Dermis blood vessel endothelial cell (primary cell): ENCODE measurements at places on chromosomes 6 and 20. TPM values are rescaled to one million over a fixed set of nuclear protein-coding genes. Genes with fewer than 3 reads are reported as not detected.

- DNase-seq = no peak
These were observed 73.9 kb downstream of the UBR2 start for GRCh38 chr6:42637681-42638080.

DNA sequence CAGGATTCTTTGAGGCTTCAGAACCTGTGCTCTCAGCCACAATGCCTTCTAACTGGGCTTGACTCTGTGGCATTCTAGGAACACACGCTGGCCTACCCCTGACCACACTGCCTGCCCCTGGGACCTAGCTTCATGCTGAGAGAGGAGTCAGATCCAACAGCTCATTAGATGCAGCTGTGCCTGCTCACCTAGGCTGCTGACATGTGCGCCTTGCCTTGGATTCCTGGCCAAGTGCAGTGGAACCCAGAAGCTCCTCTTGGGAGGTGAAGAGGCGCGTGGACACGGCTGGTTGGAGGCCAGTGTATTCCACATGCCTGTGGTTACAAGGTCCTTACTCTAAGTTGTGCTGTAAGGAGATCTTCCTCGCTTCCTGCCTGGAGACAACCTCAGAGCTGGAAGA is 24.7 kb upstream of the KCNK16 start:
- no peak for DNase-seq

NRSN1 gene
- total RNA-seq = not detected in 2 replicates

DNA sequence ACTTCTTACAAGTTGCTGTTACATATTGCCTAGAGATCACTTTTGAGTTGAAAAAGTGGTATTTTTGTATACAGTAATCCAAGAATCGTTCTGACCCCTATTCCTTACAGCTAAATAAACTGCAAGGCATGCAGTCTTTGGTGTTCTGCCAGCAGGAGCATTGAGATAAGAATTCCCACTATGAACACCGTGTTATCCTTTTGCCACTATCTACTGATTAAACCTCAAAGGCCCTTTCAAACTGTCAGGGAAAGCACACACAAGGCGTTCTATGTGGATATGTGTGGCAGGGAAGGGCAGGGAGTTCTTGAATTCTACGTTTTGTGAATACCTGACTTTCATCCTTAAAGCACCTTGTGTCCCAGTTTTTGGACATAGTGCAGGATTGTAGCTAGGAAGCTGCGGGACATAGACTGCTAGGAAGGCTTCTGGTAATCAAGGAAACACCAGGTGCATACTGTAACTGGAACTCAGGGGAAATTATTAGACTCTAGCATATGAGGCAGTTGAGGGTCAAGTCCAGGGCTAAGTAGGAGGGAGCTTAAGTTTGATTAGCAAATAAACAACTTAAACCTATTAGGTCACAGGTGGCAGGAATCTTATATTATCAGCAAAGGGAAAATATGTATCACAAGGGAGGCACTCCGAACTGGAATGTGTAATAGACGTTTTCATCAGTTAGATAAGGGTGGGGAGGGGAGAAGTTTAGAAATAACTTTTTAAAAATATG is 506.6 kb downstream of the RNF144B start:
- no peak for DNase-seq

DNA sequence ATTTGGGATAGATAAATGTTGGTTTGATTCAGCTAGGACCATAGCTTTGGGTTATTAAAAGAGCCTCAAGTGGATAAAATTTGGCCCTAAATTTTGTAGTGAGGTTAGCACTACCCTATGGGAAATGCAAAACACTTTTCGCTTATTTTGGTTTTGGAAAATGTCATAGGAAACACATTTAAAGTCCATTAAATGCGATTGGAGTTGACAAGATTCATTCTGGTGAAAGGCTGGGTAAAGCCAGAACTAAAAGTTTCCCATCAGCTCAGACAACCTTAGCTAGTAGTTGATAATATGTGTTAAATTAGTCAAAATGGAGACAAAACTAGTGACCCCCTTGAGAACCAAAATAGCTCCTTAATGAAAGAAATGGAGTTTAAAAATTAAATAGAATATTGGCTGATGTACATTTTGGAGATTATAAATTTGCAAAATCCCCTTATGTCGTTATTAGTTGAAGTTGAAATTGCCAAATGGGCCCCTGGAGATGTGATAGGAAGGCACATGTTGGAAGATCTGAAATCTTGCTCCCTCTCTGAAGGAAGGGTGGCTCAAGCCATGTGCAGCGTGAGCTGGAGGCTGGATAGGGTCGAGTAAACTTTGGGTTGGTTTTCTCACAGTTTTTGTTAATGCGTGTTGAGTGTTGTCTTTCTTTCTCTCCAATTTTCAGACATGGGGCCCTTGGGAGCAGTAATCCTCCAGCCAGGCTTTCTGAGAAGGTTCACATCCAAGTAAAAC is 72.8 kb downstream of the CD83 start:
- DNase-seq = no peak

CALHM4 gene
- not detected in 2 replicates for total RNA-seq

DNA sequence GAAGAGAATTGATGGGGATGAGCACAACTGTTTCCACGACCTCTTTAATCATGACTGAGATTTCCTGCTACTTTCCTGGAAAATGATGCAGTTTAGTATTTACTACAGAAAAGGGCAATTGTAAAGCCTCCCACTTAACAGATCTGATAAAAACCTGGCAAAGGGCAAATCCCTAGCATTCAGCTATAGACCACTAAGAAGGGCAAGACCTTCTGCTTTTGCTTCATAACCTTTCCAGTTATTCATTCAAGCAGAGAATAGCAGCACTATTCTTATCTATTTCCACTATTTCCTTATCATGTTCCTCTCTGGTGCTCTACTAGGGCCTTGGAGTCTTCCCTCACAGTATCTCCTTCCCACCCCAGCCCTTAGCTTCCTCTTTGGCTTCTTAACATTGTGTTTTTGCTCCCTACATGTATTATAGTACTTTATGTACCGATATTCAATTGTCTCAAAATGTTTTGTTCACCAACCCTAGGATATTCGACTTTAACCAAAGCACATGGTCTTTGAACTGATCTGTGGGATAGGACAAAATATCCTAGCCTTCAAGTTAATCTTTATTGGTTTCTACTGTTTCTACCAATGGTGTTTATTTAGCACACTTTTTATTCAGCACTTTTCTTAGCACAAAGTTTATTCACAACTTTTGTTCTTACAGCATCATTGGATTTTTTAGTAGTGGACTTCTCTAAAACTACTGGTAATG is 32.7 kb upstream of the MANEA start:
- no peak for DNase-seq

GRCh38 chr6:168417679-168418557 is 23.1 kb upstream of the SMOC2 start:
- DNase-seq = no peak

USP49 gene
- 2.9 and 3.1 TPM in 2 replicates for total RNA-seq

GRCh38 chr6:19356692-19357091 is 480.5 kb upstream of the ID4 start:
- no peak for DNase-seq
